ENCODE measurements at places on chromosomes 5 and 9.

GRCh38 chr5:76527685-76528161, 95.5 kb downstream of the F2RL2 start:
- no peak for DNase-seq

GRCh38 chr5:96256795-96257470, 176.1 kb downstream of the PCSK1 start:
- DNase-seq, result no peak

DNA sequence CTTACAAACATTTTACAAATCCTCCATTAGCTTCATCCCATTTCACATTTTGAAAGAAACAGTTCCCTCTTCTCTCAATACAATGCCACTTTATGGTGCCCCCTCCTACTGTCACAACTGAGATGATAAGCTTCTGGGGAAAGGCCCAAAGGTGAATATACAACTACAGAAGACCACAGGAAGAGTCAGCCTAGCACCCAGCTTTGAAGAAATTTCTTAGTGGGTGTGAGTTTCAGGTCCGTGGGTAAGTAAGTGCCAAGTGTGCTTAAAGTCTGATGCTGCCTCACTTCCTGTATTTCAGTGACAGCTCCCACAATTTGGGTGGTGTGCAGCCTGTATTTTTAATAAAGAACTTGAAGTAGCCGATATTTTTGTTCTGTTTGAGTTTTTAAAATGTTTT, 68.1 kb downstream of the ARHGEF28 start:
- no peak for DNase-seq

GRCh38 chr5:32446630-32447029, 2.1 kb upstream of the ZFR start:
- peak; percentile 22 for DNase-seq

GRCh38 chr5:102115736-102116135, 180.3 kb downstream of the SLCO4C1 start:
- DNase-seq, result no peak

GRCh38 chr9:71647094-71647591, 121.2 kb downstream of the CEMIP2 start:
- peak; percentile 76 for DNase-seq

- no peak for DNase-seq
These were observed 7.3 kb downstream of the CCDC112 start for GRCh38 chr5:115289104-115289503.

- no peak for DNase-seq
These were observed 242.3 kb downstream of the EBF1 start for GRCh38 chr5:158857371-158857770.

GRCh38 chr5:3466392-3466791, 129.2 kb upstream of the IRX1 start:
- DNase-seq, result no peak
